ENCODE measurements at places on chromosomes 2 and 18. TPM values are rescaled to one million over a fixed set of nuclear protein-coding genes. Genes with fewer than 3 reads are reported as not detected.

DNA sequence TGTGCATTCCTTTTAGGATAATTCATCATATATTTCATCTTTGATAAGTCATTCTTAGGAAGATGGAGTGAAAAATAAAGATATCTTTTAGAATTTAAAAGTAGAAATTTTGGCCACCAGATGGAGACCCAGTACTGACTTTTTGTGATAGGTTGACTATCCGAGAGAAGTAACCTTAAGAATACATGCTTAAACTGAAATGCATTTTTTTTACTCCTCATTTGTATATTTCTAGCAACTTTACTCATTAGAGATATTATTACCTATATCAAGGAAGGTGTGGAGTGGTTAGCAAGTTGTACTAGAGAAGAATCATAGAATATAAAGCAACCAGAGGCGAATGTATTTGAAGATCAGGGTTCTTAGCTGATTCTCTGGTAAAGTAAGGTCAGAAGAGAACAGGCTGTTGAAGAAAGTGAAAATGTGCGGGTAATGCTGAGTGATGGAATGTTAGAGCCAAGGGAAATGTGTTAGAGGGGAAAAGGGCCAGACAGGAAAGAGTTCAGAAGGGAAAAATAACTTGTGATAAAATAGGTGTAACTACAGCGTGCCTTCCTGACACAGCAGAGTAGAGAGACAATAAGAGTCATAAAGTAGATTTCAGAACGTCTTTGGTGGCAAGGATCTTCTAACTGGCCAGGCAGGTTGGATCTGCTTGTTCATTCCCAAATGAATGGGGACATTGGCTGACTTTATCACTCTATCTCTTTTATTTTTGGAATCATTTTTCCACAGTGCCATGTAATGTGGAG lies 52.3 kb downstream of the TDRD15 start:
- DNase-seq, result no peak

GRCh38 chr2:146244830-146245229 lies 1600.0 kb upstream of the ACVR2A start:
- DNase-seq, result no peak

PLGLB1 gene
- total RNA-seq, result 1.1 TPM

OBSL1 gene
- 0.24 TPM for total RNA-seq
